ENCODE measurements at places on chromosomes 16 and 17.

- DNase-seq, result no peak
Observed at GRCh38 chr17:6941989-6942388, 53.9 kb upstream of the ALOX12 start.

GRCh38 chr16:66895999-66896398, 15.7 kb downstream of the PDP2 start:
- no peak for DNase-seq

GRCh38 chr17:44912763-44913544, 2.3 kb downstream of the GFAP start:
- no peak for DNase-seq

GRCh38 chr16:56354016-56354415, 71.3 kb downstream of the AMFR start:
- DNase-seq, result no peak

GRCh38 chr17:63082952-63083351, 116.9 kb downstream of the TANC2 start:
- DNase-seq, result no peak

DNA sequence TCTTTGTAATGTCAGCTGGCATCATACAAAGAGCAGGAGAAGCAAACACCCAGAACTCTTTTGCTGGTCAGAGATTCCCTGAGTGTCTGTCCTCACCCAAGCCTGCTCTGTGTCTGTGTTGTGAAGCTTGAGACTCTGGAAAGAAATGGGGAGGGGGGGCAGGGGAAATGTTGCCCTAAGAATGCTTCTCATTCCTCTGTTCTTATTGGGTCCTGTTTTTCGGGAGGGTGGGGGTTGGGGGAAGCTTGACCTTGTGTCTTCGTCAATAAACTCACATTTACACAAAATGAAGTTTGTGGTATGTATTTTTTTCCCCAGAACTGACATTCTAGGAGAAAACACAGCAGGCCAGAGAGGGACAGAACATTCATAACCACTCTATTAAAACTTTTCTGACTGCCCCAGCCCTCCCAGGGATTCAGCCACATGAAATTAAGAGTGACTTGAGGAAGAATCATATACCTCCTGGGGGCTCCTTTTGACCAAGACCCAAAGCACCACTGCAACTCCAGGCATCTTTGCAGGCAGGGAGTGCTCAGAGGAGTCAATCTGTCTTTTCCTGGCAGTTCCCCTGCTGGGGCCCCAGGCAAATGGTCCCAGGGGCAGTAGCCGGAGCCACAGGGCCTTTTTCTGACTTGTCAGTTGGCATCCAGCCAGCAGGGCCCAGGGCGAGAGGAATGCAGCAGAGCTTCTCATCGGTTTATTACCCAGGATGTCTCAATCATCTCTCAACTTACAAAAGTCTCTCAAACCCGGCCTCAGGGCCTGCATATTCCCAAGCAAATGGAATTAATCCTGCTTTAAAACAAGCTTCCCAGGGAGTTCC, 5.1 kb upstream of the RASL10B start:
- peak; percentile 95 for DNase-seq

DNA sequence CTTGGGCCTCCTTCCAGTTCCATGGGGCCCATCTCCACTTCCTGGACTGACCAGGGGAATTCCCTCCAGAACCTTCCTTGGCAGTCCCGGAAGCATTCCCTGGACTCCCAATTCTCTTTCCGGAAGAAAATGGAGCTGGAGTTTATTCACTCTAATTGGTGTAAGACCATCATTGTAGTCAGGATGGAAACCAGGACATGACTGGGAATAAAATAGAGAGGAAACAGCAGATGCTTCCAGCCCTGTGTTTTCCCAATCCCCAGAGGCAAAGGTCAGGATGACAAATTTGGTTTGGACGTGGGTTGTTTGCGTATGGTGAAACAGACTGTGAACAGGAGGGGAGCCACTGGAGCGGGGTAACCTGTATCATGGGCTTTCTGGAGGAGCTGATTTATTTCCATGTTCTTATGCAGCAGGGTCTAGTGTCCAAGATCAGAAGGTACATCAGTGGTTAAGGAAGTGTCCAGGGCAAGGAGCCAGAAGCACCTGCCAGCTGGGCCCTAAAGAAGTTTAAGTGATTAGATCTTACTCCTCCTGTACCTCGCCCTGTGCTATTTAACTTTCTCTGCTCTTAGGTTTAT, 8.5 kb upstream of the LONP2 start:
- no peak for DNase-seq
